ENCODE measurements at places on chromosomes 16 and 17.

DNA sequence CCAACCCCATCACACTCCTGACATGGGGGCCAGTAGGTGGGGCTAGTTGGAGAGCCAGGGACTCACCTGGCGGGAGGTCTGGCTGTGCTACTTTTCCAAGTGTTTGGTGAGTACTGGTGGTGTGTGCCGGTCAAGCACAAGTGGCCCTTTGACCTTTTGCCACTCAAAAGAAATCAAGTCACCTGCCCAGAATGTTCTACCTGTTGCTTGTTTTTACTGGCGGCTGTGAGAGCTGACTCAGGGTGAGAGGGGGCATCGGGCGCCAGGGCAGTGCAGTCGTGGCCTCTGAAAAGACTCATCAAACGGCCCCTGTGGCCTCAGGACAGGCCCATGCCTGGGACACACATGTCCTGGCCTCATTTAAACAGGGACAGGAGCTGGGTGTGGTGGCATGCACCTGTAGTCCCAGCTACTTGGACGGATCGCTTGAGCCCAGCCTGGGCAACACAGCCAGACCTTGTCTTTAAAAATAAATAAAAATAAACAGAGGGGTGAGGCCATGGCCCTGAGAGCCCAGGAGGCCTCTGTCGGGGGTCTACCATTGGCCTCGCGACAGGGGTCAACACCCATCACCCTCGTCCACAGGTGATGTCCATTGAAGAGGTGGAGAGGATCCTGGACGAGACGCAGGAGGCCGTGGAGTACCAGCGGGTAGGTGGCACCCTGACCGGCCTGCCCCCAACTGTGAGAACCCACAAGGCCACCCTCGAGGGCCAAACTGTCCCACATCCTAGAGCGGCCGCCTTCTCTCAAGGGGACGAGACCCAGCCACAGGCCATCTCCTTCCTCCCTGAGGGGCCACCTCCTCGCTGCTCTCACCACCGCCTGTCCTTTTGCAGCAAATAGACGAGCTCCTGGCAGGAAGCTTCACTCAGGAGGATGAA is 5.0 kb downstream of the CHMP6 start:
- no peak for DNase-seq

DNA sequence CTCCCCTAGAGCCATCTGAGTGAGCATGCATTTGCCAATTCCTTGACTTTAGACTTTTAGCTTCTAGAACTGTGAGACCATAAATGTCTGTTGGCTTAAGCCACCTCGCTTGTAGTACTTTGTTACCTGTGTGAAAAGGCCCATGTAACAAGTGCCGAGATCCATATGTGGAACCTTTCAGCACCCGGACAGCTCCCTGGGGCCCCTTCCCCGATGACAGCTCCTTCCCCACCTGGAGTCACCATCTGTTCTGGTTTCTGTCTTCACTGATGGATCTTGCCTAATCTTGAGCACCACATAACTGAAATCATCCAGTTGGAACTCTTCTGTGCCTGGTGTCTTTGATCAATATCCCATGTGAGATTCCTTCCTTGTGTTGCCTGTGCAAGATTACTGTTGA is 78.9 kb upstream of the EEF2KMT start:
- no peak for DNase-seq

DNA sequence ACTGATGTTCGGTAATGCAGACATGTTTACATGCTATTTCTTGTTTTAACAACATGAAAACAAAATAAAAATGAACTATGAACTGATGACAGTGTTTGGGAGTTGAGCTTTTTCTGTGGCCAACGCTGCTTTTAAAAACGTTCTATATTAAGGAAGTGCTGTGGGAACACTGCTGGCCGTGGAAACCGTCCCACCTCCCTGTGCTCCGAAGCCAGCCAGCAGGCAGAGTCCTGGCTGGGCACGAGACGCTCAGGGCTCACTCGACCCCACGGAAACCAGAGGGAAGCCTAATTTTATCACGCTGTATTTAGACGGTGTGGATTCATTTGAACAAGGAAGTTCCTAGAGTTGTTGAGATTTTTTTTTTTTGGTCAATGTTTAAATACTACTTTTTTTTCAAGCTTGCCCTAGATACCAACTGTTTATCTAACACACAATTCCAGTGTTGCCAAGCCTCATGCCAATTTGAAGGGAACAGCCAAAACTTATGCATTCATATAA is 25.8 kb downstream of the ADCY9 start:
- DNase-seq, result no peak

DNA sequence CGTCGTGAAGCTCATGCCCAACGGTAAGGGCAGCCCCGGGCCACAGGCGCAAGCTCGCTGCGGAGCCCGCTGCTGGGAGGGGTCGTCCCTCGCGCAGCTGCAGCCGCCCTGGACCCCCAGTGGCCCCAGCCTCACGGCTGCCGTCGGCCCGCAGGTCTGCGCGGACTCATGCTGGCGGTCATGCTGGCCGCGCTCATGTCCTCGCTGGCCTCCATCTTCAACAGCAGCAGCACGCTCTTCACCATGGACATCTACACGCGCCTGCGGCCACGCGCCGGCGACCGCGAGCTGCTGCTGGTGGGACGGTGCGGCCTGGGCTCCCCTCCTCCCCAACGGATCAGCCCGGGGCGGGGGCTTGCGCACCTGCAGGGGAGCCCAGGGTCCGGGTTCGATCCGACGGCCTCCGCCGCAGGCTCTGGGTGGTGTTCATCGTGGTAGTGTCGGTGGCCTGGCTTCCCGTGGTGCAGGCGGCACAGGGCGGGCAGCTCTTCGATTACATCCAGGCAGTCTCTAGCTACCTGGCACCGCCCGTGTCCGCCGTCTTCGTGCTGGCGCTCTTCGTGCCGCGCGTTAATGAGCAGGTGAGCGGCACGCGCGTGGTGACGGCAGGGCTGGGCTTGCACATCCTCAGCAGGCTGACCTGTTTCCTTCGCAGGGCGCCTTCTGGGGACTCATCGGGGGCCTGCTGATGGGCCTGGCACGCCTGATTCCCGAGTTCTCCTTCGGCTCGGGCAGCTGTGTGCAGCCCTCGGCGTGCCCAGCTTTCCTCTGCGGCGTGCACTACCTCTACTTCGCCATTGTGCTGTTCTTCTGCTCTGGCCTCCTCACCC is 5.8 kb downstream of the SLC5A2 start:
- DNase-seq, result no peak

DNA sequence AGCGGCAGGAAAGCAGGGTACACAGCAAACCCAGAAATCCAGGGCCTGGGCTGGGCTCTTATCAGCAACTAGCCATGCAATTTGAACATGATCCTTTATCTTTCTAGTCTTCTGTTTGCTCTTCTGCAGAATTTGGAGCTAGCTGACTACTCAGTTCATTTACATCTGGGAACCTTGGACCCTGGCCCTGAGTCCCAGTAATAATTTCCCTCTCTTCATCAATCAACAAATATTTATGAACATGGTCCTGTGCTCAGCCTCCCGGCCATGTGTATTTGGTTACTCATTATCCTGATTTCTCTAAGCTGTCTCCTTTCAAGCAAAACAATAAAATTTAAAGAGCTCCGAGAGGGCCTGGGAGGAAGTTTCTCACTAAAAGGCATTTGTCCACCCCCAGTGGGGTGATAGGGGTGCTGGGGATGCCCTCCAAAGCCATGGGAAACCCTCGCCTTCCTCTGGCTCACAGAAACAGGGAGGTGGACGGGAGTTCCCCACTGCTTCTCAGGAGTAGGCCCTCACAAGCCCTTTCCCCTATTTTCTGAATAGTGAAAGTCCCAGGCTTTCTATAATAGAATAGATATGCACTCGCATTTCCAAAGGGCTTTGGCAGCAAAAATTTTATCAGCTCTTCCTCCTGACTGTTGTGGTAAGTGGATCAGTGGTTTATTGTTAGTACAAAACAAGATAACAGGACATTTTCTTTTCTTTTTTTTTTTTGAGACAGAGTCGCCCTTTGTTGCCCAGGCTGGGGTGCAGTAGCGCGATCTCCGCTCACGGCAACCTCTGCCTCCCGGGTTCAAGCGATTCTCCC is 6.9 kb upstream of the WDR59 start:
- DNase-seq, result no peak
